ENCODE measurements at places on chromosomes 3 and 15.

DNA sequence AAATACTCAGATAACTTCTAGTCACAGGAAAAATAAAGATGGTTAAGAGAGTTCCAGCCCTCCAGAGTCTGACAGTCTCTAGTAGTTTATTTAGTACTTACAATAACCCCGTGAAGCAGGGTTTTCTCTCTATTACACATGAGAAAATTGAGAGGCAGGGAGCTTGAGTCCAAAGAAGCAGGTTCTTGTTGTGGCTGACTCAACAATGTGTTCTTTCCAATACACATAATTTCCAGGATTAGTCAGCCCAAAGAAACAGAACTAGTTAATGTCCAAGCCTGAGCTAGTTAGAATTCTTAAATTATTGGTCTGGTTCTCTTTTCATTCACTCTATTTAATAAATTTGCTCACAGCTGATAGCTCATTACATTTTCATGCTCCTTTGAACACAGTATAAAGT is 49.9 kb downstream of the ALDH1A2 start:
- DNase-seq = no peak

GRCh38 chr15:86159468-86159867 is 79.8 kb downstream of the AGBL1 start:
- DNase-seq = no peak

- no peak for DNase-seq
Measured at GRCh38 chr15:58462973-58463663, 31.3 kb downstream of the LIPC start.

DNA sequence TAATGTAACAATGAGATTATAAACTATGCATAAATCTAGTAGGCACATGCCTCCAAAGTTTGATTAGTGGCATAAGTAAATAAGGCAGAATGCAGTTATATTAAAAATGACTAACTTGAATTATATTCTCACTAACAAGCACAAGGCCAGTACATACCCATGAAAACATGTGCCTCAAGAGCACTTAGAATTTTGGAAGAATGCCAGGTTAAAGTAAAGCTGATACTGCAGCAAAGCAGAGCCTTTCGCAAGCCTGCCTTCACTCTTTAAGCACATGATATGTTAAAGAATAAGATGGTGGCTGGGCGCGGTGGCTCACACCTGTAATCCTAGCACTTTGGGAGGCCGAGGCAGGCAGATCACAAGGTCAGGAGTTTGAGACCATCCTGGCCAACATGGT is 49.0 kb downstream of the KBTBD12 start:
- peak; percentile 48 for DNase-seq

GRCh38 chr3:38627956-38628355 is 21.5 kb downstream of the SCN5A start:
- DNase-seq = no peak

DNA sequence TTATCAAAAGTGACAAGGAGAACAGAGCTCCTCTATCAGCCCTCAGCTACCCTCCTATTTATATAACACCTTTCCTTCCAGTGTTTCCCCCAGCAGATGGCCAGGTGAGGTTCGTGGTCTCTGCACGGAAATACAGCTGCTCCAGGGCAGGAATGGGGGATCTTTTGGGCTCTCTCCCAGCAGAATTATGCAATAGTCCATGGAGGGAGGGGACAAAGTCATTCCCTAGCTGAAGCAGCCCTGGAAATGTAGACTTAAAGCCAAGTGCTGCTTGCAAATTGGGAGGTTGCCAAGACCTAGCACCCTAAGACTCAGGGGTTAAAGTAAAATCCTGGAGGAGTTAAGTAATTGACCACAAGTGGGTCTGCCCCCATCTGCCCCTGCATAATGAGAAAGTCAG is 256.3 kb downstream of the LRTM1 start:
- DNase-seq = no peak

DNA sequence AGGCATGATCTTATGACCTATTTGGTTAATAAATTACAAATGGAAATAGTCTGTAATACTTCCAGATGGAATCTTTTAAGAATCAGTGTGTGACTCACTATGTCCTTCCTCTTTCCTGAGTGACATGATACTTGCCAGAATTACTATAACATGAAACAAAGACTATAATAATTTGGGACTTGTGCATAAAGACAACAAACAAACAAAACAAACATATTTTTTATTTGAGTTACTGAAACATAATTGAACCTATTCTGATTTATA is 1268.1 kb downstream of the OTOL1 start:
- no peak for DNase-seq

- DNase-seq = peak; percentile 41
Measured at GRCh38 chr15:62391641-62392262, 226.7 kb upstream of the C2CD4B start.

- DNase-seq = peak; percentile 30
Measured at GRCh38 chr3:87997298-87997697, 61.5 kb downstream of the CGGBP1 start.

- peak; percentile 53 for DNase-seq
Measured at GRCh38 chr3:64316971-64317370, 91.7 kb upstream of the PRICKLE2 start.

GRCh38 chr3:160400702-160401150 is 1.3 kb downstream of the SMC4 start:
- DNase-seq = no peak

- no peak for DNase-seq
Measured at GRCh38 chr15:88744548-88745020, 58.7 kb upstream of the ACAN start.

DNA sequence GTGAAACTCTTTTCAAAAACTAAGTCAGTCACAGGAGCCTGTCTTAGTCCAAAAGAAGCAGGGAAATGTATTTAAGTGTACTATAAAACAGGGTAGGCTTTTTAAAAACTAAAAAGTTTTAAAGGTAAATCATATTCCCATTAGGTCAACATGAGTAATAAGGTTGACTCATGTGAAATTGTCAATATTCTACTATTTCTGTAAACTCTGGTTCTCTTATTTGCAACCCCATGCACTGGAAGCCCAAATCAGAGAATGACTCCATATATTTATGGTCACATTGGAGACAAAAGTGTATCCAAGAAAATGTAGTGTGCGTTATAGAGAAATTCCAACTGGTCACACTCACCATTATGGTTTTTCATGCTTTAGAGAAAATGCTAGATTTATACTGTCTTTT is 600.3 kb upstream of the TGFBR2 start:
- no peak for DNase-seq

- DNase-seq = no peak
Measured at GRCh38 chr3:39937874-39938273, 128.5 kb downstream of the MYRIP start.

DNA sequence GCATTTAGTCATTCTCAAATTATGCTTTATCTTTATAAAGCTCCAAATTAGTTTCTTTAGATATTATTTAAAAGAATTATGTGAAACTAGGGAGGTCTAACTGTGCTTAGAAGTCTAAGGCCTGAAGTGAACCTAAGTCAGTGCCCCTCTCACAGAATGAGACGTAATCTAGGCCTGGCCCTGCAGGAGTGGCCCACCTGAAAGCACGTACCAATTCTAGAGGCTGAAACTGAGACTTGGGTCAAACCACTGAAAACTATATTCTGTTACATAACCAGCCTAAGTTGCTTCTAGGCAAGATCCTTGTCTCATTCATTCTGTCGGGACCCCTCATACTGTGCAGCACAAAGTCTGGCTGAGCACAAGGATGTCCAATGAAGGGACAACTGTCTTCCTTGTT is 143.7 kb downstream of the ISL2 start:
- DNase-seq = no peak

- no peak for DNase-seq
Measured at GRCh38 chr15:83973816-83974215, 261.8 kb upstream of the GOLGA6L4 start.

DNA sequence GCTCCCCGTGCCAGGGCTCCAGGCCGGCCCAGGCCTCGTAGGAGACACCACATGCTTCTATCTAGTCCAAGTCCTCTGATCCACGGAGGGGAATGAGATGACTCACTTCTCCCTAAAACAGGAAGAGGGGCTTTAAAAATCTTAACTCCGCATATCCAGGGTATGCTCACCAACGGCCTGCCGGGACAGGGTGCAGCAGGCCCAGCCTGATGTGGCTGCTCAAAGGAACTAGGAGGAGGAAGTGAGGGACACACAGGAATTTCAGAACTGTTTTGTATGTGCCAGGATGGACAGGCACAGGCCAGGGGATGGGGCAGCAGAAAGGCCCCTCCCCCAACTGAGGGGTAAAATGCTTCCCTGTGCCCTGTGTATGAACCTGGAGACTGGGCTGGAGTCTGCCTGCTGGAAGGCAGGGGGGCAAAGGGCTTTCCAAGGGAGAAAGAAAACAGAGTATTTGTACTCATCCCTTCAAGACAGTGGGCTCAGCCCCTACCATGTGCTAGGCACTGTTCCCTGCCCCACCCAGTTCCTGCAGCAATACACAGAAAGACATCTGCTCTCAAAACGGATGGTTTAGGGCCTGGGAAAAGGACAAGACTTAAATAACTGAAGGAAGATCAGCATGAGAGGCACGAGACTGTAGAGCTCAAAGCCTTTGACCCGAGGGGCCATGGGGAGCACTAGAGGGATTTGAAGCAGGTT is 22.1 kb downstream of the CHDH start:
- DNase-seq = no peak

GRCh38 chr15:29183071-29183831 is 86.4 kb downstream of the NSMCE3 start:
- no peak for DNase-seq

- no peak for DNase-seq
Measured at GRCh38 chr3:84601303-84601702, 357.5 kb upstream of the CADM2 start.

GRCh38 chr15:64460206-64460723 is at the start of gene ZNF609:
ZNF609 (plus strand) TSS chr15:64460578; CDS start chr15:64499420, 38,842 bp downstream.
- peak; percentile 99 for DNase-seq

- DNase-seq = no peak
Measured at GRCh38 chr15:43186003-43186353, 775 bp downstream of the CCNDBP1 start.

GRCh38 chr15:45991863-45992262 is 357.0 kb downstream of the SQOR start:
- DNase-seq = no peak
